ENCODE measurements at places on chromosomes 11 and 22.

GRCh38 chr11:123218451-123218850, 23.4 kb upstream of the CLMP start:
- DNase-seq, result no peak

GRCh38 chr22:17969701-17970113, 54.7 kb downstream of the MICAL3 start:
- no peak for DNase-seq

GRCh38 chr11:117535201-117535849, 207.7 kb downstream of the CEP164 start:
- DNase-seq, result no peak

- DNase-seq, result no peak
Observed at GRCh38 chr11:128644576-128644975, 49.3 kb upstream of the FLI1 start.

GRCh38 chr22:23849009-23850006, 8.4 kb upstream of the SLC2A11 start:
- peak; percentile 23 for DNase-seq

- peak; percentile 67 for DNase-seq
Observed at GRCh38 chr11:133951327-133952198, 5.2 kb downstream of the IGSF9B start.

GRCh38 chr22:42813501-42813900, 43.6 kb downstream of the ARFGAP3 start:
- DNase-seq, result no peak

GRCh38 chr11:31303644-31304180, 65.8 kb downstream of the DCDC1 start:
- DNase-seq, result no peak
